Stimulated activated CD4-positive, alpha-beta T cell treated with anti-CD3 and anti-CD28 coated beads, TNF-alpha, amount 100 ng/mL, for 1 hour (primary cell): ENCODE measurements at places on chromosomes 2 and 18.

GRCh38 chr2:9782197-9782719 lies 61.0 kb upstream of the TAF1B start:
- peak; percentile 52 for DNase-seq

GRCh38 chr2:164066095-164066494 lies 330.3 kb upstream of the FIGN start:
- DNase-seq: no peak

DNA sequence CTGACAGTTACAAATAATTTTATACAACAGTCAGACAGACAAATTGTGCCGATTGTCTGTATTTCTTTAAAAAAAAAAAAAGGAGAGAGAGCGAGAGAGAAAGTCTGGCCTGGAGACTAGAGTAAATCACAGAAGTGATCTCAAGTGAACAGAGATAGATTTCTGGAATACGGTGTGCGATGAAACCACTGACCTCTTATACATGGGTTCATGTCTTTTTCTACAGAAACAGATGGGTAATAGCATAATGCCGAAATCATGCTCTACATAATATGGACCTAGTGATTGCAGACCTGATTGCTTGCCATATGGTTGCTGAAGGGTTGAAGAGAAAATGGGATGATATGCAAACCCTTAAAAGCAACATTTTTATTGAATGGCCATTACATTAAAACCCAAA lies 403.3 kb upstream of the FANCL start:
- no peak for DNase-seq

DNA sequence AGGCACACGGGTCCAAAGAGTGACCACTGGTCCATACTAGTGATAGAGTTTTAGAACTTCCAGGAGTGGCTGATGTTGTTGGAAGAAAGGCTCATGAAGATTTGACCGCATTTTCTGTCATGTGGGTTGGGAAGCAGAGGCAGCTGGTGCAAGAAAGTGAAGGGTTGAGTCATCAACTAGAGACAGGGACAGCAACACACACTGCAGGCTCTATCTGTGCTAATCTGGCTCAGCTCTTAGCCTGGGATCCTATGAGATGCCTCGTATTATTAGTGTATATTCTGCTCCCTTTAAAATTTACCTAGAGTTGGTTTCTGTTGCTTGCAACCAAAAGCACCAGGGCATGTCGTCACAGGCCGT lies 2.5 kb upstream of the SH3RF3 start:
- DNase-seq: no peak

DNA sequence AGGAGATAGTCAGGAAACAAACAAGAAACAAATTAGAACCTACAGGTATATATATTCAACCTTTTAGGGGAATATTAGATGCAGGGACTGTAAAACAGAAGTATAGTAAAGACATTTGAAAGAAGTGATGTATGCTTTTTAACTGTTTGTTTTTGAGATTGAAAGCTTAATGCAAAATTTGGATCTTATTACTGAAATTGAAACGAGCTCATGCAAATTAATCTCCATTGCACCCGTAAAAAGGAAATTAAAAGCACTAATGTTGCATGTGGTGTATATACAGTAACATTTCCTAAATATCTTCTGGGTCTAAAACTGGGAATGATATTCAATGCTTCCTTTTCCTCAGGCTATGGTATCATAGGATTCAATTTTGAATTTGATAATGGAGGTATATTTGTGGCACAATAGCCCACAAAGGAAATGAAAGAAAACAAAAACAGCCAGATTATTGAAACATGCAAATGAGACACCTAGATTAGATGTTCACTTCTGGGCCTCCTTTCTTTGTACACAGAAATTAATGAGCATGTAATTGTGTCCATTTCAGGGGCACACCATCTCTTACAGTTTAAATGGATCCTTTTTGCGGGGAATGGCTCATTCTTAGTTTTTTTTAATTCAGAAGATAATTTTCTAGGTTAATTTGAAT lies 1.6 kb upstream of the ELOA2 start:
- DNase-seq: no peak

- no peak for DNase-seq
These were observed 14.7 kb upstream of the HOXD1 start for GRCh38 chr2:176173567-176174381.

GRCh38 chr2:227186751-227187150 lies 22.3 kb downstream of the COL4A3 start:
- DNase-seq: no peak

GRCh38 chr2:107808959-107809358 lies 17.7 kb upstream of the RGPD4 start:
- DNase-seq: no peak

DNA sequence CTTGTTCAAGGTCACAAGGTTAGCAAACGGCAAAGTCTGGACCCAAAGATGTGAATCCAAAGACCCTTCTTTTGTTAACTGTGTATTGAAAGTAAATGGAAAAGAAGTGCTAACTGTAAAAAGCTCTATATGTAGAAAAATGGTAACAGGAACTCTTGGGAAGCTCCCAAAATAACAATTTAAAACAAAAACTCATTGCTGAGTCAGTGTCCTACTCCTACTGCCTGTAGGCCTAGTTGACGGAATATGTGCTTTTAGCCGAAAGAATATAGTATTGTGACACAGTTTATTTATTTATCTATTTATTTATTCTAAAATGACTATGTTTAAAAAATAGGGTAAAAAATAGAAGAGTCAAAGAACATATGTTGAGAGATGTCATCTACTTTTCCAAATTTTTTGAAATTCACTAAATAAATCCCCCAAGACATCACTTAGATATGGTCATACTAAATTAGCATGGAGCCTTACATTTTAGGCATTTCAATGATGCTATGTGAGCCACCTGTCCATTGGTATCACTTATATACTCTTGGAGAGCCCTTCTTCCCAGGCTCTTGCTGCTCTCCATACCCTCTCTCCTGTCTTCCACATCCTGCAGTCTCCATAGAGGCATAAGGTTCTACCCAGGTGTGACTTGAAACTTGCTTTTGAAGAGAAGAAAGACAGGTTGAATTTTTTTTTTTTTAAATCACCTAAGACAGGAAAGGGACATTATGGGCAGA lies 13.7 kb downstream of the COL5A2 start:
- no peak for DNase-seq

DNA sequence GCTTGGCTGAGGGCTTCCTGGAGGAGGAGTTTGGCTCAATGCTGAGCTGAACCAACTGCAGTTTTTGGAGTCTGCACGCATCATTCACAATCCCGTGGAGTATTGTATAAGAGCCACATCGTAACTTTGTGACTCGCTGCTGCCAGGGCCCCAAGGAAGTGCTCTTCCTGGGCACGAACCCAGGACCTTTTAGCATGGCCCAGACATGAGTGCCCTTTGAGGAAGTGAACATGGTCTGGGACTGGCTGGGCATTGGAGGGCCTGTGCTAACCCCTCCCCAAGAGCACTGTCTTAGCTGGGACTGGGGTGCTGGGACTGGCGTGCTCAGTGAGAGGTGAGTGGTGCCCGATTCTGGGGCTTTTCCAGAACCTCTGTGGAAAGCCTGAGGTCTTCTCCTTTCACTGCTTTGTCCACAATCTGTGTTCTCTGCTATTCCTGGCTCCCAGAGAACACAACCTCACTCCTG lies 88.6 kb downstream of the LIPG start:
- DNase-seq: no peak

DNA sequence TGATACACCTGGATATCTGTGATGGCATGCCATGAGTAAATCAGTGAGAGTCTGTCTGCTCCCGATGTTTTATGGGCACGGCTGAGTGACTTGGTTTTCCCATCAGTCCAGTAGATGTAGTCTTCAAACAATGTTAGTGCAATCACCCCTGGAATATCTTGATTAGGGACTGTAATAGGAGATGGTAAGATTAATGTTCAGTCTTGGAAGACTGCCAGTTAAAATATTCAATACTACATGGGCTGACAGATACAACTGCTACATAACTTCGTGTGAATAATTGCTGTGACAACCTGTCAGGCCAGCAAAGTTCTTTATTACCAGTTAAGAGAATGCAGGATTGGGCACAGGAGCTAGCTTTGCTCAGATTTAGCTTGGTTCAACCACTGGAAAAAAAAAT lies 1673.3 kb downstream of the LRP1B start:
- DNase-seq: no peak

DNA sequence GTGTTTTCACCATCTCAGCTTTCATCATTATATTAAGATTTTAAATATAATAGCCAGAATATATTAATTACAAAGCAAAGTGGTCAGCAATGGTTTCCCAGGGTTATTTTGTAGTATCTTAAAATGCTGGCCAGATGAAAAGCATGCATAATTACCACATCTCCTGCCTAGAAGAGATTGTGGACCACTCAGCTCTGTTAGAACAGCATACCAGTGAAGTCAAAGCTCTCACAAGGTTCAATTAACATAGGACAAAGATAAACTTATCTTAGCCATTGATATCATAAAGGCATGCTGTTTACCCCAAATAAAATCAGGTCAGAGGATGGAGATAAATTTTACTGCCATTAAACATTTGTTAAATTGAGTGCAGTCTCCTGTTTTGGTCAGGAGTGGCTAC lies 19.3 kb upstream of the PDE1A start:
- DNase-seq: no peak

DNA sequence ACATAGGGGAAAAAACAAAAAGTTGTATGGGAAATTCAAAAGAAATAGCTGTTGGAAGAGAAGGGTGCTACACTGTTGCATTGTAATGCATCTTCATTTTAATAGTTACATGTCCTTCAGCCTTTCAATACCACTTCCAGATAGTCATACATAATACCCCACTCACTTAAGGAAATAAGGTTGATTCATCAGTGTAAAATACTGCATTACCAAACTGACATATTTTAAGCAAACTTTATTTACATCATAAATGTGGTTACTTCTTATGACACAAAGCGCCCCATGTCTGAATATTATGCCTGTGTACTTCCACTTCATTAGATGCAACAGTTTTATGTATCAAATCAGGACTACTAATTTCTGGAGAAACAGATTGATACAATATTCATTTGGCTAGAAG lies 4.5 kb downstream of the RBMS1 start:
- no peak for DNase-seq

- no peak for DNase-seq
These were observed 3.0 kb downstream of the PIEZO2 start for GRCh38 chr18:11146238-11146946.

- no peak for DNase-seq
These were observed 4.3 kb downstream of the NLRC4 start for GRCh38 chr2:32260376-32260775.

DNA sequence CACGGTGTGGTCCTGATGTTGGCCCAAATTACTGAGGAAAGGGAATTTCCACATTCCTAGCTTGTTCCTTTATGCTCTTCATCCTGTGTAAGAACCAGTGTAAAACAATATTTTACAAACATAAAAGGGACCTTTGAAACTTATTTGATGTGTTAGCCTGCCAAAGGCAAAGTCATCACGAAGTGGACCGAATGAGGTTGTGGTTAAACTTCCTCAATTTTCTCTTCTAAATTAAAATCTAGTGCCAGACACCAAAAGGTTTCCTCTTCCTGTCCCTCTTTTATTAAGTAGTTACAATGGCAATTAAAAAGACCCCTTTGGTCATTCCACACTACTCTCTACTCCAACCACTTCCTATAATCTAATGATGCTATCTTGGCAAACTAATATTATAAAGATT lies 279.8 kb downstream of the AFF3 start:
- no peak for DNase-seq

DNA sequence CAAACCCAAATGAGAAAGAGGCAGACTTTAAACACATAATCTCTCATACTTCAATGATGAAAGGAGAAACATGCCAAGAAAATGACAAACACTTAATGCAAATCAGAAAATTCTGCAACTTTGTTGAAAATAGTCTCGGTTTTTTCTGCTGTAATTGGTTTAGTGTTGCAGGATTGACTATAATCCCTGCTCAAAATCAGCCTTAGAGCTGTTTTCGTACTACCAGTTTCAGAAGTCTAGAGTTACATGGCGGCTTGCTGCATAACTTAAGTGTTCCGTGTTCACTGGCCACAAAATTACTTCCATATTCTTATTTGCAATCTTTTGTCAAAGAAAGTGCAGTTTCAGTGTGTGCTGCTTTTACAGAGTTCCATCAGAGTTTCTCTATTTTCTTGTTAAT lies 48.9 kb upstream of the ITGAV start:
- DNase-seq: no peak

DNA sequence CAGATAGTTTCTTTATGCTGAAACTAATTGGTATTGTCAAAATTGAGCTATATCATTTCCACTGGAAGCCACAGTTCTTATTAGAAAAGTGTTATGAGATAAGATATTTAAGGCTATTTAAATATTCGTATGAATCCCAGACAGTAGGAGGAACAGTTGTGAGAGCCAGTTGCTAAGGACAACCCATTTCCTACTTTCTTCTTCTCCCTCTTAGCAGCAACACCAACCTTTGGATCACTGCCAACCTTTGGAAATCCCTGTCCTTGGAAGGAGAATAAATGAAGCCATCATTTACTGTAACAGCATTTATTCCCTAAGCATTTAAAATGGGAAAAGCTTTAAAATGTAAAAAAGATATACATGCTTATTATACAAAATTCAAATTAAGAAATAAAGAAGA lies 85.8 kb downstream of the PLCL1 start:
- no peak for DNase-seq

GRCh38 chr18:27185025-27185763 lies at the start of gene CHST9:
TSS of gene CHST9 (minus strand) at chr18:27185308. CDS start at chr18:27142809, 42,499 bp downstream.
- no peak for DNase-seq

DNA sequence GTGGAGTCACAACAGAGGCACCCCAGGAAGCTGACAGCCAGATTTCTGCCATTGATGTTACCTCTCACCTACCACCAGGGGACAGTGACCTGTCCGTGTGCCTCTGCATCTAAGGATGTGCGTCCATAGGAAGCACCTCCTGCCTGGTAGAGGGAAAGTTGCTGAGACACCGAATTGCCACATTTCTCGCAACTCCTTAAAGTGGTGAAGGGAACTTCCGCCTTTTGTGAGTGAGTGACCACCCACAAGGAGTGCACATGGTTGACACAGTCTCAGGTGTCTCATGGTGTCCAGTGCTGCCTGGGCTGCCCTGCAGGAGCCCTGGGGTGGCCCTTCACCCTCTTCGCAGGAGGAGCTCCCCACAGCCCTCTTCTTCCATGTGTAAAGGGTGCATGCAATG lies 201.8 kb downstream of the GBX2 start:
- DNase-seq: no peak

GRCh38 chr18:59057969-59058368 lies 81.7 kb upstream of the SEC11C start:
- no peak for DNase-seq

DNA sequence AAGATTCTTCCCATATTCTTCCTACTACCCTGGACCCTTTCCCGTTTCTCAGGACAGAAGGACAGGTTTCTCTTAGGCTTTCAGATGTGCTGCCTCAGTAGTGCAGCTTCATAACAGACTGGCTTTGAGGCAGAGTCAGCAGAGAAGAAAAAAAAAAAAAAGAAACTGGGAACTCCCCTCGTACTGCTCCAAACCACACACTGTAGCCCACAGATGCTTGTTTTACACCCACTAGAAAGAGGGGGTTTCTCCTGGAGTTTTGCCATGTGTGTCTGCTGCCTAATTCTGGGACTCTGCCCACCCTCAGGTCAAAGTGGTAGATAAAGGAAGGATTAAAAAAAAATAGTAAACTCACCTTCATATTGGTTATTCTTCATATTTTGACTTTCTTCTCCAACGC lies 95.9 kb downstream of the NCOA1 start:
- DNase-seq: no peak

GRCh38 chr2:53629001-53629400 lies 138.6 kb upstream of the CHAC2 start:
- no peak for DNase-seq

- no peak for DNase-seq
These were observed 8.1 kb downstream of the HAT1 start for GRCh38 chr2:171930385-171930784.

GRCh38 chr2:24919037-24919505 lies 966 bp downstream of the ADCY3 start:
- DNase-seq: peak; percentile 37

GRCh38 chr2:75173740-75174139 lies 25.6 kb downstream of the TACR1 start:
- no peak for DNase-seq
